ENCODE measurements at places on chromosomes 5 and 9.

GRCh38 chr9:86396412-86396811 lies 42.2 kb upstream of the TUT7 start:
- DNase-seq: no peak

DNA sequence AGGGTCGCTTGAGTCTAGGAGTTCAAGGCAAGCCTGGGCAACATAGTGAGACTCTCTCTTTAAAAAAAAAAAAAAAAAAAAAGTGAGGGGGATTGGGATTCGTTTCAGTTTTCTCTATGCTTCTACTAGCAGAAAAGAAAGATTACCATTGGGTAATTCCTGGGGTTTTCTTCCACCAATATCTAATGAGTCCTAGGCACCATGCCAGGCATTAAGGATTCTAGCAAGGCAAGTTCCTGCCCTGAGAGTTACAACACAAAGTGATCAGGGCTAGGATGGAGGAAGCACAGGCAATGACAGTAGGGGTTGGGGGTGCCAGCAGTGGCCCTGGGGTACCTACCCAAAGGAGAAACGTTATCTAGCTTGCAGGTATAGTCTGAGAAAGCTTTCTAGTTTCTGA lies 90.8 kb downstream of the PCDH1 start:
- DNase-seq: no peak

DNA sequence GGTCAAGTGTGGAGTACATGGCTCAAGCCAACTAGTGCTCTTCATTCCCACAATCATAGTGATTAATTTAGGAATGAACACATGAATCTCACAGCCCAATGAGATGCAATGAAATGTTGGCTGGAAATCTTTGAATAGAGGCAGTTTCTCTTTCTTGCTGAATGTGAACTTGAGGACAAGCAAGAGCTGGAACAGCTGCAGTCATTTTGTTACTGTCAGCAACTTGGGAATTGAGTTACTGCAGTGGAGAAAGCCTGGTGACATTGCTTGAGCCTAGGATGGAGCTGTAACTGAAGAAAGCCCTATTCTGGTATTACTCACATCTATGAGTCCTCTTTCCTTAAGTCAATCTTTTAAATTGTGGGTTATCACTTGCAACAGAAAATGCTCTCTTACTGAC lies 62.3 kb downstream of the YIPF5 start:
- DNase-seq: no peak

GRCh38 chr9:127767909-127768331 lies 10.5 kb downstream of the SH2D3C start:
- no peak for DNase-seq

DNA sequence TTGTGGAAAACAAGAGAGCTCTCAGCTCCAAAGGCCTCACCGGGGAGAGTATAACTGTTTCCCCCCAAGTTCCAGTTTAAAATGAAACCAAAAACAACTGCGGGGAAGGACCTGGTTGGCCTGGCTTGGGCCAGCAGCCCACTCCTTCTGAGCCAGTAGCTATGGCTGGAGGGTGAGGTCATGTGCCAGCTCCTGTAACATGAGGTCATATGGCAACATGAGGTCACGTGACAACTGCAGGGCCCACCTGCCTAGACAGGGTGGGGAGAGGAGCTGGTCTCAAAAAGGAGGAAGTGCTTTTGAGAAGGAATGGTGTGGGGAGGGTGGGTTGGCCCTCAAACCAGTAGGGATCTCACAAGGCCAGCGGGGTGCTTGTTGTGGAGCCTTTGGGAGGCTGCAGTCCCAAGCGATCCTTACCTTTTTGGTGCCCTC lies 29.3 kb upstream of the CRB2 start:
- no peak for DNase-seq

DNA sequence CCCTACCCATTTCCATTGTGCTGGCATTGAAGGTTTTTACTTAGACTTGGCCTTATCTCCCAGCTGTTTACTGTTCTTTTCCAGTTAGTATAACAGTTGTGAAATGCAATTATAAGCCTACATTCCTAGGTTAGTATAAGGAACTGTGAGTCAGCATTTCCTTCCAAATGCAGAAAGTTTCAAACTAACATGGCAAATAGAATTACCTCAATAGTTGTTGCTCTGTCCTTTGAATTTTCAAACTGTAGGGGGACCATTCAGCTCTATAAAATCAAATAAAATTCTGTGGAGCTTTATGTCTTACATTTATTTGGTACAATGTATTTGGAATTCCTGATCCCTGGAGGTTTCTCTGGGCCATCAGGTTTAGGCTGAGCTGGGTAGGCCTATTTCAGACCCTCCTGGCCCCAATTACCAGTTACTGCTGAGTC lies 47.2 kb downstream of the ARHGEF28 start:
- DNase-seq: peak; percentile 90

DNA sequence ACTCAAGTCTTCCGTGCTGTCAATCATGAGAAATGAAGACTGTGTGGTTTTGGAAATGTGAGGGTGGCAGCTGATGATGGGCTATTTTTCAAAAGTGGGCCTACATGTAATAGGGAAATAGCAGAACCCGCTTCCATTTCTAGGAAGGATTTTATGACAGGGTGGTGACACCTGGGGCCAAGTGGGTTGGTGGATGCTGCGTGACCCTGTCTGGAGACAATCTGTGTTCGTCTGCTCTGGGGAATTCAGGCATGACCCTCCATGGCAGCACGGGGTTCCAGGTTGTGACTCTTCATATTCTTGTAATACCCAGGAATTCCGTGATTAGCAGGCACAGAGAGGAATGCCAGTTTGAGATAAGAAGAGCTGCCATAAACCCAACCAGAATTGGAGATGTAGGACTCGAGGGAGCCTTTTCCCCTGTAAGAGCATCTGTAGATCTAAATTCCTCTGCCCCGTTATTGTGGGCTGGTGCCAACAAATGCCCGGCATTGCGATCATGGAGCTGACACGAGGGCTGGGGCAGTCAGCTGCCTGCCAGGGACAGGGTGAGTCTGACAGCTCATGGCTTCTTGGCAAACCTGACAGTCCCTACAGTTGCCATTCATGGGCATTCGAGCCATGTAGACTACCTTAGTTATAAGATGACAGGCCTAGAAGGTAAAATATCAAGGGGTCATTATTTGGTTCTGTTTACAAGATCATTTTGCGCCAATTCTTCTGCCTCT lies 279.7 kb downstream of the GADD45G start:
- no peak for DNase-seq

DNA sequence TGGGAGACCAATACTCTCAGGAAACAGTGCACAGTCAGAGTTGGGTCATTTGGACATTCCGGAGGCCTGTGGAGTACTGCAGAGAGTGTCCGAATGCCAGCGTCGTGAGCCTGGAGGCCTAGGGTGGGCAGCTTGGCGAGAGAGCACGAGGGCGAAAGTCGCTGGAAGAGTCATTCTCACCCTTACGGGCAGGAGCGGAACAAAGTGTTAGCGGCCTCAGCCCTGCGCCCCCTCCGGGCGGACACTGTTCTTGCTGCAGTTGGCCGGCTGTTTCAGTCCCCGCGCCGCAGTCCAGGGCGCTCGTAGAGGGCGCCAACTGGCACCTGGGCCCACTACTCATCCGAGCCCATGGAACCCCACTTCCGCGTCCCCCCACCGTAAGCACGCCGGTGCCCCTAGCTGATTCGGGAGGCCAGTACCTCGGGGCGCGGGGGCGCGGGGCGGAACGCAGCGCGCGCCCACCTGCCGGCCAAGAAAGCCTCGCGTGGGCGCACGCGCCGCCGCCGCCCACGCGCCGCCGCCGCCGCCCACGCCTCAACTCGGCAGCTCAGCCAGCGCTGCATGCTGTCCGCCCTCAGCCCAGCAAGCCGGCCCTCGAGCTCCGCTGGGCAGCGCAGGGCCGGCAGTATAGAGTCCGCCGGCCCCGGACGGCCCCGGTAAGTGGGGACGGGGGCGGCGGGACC lies 99.7 kb upstream of the CCL21 start:
- no peak for DNase-seq

DNA sequence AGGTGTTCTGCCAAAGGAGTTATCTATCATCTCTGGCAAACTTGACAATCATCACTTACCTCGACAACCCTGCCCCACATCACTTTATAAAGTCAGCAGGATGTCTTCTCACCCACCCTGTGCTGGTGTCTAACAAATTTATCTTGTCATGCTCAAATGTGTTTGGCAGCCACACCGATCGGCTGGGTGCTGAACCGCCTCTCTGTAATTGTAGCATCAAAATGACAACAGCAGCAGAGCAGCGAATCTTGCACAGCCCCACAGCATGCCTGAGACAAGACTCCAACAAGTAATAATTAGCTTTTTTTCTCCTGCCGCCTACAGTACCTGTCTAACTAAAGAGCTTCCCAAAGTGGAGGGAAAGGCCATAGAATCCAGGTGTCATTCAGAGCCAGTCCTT lies 176.2 kb downstream of the NR3C1 start:
- DNase-seq: no peak

DNA sequence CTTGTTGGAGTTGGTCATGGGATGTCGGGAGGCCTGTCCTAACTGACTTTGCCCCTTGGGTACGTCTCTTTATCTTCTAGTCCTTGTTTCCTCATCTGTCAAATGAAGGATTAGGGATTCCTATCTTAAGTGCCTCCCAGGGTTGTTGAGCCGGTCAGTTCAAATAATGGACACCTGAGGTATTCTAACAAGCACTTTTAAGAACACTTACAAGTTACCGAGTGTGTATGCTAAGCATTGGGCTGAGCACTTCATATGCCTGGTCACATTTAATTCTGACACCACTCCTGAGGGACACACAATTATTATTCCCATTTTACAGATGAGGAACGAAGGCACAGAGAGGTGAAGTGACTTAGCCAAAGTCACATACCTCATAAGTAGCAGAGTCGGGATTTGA lies 37.1 kb downstream of the CAMK2A start:
- no peak for DNase-seq

GRCh38 chr5:75608870-75609269 lies 2.4 kb upstream of the ANKDD1B start:
- no peak for DNase-seq

- no peak for DNase-seq
Measured at GRCh38 chr5:120155873-120156272, 308.2 kb upstream of the PRR16 start.

DNA sequence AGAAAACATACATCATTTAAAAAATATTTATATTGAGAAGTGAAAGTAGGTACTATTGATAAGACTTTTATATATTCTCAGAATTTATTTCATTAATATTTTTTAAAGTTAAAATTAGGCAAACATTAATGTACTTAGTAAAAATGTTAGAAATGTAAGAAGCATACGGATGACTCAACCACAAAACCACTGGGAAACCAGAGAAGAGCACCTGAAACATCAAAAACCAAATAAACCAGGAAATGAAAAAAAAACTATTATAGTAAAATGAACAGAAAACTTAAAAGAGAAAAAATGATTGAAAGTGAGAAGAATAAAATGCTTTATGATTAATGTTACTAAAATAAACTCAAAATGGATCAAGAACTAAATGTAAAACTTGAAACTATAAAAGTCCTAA lies 233.2 kb upstream of the DAB2 start:
- DNase-seq: peak; percentile 40

DNA sequence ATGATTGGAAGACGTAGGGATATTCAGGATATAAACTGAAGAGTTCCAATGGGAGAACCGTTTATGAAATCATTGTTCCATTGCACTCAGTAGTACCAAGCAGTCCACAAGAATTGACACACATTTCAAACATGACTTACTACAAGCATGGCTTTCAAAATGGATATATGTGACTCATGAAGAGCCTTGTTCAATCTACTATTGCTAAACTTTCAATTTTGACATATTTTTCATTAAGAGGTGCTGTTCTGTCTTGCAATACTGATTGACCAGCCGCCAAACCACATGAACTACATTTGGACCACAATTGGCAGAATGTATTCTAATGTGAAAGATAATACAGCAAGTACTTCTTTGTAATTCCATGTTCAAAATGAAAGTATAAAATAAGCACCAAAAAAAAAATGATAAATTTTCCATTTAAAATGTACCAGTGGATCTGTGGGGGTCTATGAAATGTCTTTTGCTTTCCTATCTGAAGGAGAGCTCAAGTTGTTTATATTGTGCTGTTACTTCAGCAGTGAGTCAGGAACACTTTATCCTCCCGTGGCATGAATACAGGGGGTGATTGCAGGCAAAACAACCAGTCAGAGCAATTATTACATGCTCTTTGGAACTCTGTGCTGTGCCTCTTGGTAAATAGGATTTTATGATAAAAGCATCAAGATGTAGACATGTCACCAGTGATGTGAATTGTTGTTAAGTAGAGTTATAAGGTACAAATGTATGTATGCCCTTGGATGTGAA lies 366.0 kb downstream of the ARRDC3 start:
- DNase-seq: peak; percentile 87

GRCh38 chr9:33800886-33801285 lies 5.5 kb downstream of the PRSS3 start:
- DNase-seq: no peak

DNA sequence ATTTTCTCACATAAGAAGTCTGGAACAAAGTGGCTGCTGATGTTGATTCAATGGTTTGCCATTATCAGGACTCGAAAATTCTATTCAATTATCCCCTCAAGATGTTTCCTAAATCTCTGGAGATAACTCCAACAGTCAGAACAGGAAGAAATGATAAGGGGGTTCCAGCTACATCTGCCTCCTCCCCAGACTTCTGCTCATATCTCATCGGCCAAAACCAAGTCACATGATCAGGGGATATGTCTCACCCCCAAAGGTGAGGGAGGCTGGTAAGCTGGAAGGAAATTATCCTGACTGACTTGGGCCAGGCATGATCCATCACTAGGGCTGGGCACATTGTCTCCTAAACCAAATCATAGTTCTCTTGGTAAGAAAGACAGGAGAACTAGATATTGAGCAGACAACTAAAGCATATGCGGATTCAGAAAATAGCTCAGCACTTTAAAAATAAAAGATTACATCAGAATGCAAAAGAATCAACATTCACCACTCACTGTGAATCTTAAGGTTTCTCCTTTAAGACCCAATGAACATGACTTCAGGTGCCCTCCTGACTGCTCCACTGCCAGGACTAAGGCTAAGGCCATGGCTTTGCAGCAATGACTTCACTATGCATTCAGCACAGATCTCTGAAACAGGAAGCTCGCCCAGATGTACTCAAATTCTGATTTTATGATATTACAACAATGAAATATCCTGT lies 306.3 kb downstream of the ENC1 start:
- DNase-seq: no peak

DNA sequence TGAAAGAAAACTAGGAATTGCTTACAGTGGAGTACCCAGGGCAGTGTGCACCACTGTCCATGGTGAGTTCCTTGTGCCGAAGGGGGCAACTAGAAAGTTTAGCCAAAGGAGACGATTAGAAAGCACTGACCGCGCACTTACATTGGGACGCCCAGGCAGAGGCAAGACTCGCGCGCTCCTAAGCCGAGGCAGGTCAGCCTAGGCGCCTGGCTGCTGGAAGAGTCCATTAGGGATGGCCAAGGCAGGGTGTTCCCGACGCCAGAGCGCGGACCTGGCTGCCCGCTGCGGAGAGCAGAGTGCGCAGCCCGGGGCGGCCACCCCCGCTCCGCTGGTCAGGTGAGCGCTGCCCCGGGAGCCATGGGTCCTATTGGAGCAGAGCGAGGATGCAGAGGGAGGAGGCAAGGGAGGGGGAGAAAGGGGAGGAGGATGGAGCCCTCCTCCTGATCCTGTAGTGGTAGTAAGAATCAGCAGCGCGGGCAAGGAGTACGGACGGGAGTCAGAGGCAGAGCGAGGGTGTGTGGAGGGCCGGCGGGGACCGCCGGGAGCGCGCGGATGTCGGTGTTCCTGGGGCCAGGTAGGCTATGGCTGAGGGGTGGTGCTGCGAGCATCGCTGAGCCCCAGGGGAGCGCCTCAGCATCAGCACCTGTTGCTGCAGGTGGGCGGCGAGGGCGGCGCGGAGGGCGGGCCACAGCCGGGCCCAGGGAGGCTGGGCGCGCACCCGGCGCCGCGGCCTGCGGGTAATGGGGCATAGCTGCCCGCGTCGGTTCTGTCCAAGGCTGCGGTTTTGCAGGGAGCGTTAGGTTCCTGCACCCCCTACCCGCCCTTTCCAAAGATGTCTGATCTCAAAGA lies at the start of gene ADGRV1:
TSS of gene ADGRV1 (plus strand) at position 454 of the 849 bp plus-strand sequence. CDS start at position 553, 99 bp downstream.
- DNase-seq: no peak

Measured in HCEC 1CT (cell line).